ENCODE measurements at places on chromosomes 2 and 18. TPM values are rescaled to one million over a fixed set of nuclear protein-coding genes. Genes with fewer than 3 reads are reported as not detected.
A peak's percentile ranks its signal among the peaks of the same experiment; 100 is the strongest.

GRCh38 chr18:37430357-37431076 is 135.1 kb downstream of the CELF4 start:
- DNase-seq, result no peak

GRCh38 chr2:230614913-230615332 is 97.7 kb upstream of the CAB39 start:
- no peak for DNase-seq

GRCh38 chr2:114316532-114317300 is 125.7 kb upstream of the DPP10 start:
- DNase-seq, result no peak

GRCh38 chr2:157587576-157587975 is 41.1 kb downstream of the ACVR1C start:
- no peak for DNase-seq

GRCh38 chr2:60806988-60807681 is 51.1 kb downstream of the PAPOLG start:
- no peak for DNase-seq

- no peak for DNase-seq
These were observed 978.2 kb downstream of the CPS1 start for GRCh38 chr2:211534632-211535031.

GRCh38 chr18:38948436-38948835 is 1382.8 kb upstream of the CELF4 start:
- no peak for DNase-seq

DNA sequence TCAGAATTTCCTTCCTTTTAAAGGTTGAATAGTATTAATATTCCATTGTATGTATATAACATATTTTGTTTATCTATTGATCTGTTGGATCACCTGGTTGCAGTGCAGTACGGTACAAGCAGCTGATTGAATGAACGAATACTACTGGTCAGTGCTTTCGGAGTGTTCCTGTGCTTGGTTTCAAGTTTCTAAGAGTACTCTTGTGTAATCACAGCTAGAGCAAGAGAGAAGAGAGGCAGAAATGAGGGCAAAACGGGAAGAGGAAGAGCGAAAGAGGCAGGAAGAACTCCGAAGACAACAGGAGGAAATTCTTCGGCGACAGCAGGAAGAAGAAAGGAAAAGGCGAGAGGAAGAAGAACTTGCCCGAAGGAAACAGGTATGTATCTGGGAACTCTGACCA is 40.3 kb upstream of the KCNJ13 start:
- DNase-seq, result no peak

DNA sequence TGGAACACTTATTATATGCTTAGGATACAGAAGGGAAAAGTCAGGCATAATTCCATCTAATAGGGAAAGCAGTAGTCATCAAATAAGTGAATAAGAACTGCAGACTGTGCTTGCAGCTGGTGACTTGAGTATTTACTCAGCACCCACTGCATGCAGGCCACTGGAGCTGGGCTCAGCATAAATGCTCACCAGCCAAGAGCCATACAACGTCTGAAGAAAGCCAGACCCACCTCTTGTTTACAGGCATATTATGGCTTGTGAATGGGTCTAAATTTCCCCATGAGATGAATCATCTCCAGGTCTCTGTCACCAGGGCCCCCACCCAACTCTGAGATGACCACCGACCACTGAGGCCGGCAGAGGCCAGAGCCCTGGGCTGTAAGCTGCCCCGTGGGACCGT is 123.8 kb upstream of the PKDCC start:
- no peak for DNase-seq

GRCh38 chr2:147824620-147825019 is 20.2 kb upstream of the ACVR2A start:
- no peak for DNase-seq

GRCh38 chr18:51195451-51196117 is 1.9 kb downstream of the MEX3C start:
- DNase-seq, result peak; percentile 6

GRCh38 chr18:384897-385296 is 115.6 kb downstream of the COLEC12 start:
- DNase-seq, result no peak

Gene FBXO15
- total RNA-seq, result 2.2 TPM

Gene CACNB4
- 0.98 TPM for total RNA-seq

Gene FOXI3
- not detected for total RNA-seq

Gene SLC9A4
- 0.85 TPM for total RNA-seq
